ENCODE measurements at places on chromosomes 6 and 20.

DNA sequence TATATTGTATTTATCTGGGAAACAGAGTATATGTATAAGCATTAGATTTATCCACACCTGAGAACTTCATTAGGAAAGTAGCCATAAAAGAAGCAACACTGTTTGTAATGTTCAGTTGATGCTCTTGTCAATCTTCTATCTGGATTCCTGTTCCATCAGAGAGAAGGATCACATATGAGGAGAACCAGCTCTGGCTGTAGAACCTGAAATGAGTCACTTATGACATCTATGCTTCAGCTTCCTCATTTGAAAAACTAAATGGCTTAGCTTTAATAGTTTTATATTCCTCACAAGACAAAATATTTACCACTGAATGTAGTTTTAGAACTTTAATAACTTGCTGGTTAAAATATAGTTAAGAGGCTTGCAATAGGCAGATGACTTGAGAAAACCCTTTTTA is 144.7 kb downstream of the TASP1 start:
- DNase-seq, result no peak

DNA sequence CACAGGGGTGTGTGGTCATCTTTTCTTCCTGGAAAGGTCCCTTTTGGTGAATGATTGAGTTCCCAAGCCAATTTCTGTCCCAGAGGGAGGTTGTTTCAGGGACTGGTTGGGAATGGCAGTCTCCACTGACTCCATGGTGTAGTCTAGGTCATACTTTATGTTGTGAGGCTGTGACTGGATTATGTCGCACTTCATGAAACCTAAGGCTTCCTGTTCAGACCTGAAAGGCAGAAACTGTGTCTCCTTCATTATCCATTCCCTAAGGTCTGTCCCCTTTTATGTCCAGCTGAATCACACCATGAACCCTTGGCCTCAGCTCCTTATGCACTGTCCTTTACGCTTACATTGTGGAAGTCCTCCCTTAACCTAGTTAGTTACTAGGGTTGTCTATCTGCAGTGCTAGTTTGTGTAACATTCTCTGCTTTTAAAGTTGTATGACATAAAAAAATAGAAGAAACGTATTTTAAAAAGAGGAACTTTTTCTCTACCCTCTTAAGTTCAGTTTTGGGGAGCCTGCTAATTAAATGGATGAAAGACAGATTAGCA is 191.3 kb downstream of the JARID2 start:
- no peak for DNase-seq

DNA sequence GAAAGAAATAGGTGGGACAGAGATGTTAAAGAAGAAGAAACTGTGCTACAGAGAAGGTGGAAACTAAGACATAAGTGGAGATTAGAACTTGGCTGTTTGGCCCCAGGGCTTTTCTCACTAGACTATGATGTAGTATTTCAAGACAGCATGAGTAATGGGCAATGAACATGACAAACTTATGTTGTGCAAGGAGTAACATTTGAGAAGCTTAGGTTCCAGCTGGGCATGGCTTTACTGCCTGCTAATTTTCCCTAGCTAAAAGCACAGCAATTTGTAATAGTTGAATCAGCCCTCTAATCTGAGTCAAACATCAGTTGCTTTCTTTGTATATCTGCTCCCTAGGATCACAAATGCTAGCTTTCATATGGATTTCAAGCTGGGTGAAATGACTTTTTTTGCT is 294.3 kb upstream of the BMP2 start:
- DNase-seq, result no peak

DNA sequence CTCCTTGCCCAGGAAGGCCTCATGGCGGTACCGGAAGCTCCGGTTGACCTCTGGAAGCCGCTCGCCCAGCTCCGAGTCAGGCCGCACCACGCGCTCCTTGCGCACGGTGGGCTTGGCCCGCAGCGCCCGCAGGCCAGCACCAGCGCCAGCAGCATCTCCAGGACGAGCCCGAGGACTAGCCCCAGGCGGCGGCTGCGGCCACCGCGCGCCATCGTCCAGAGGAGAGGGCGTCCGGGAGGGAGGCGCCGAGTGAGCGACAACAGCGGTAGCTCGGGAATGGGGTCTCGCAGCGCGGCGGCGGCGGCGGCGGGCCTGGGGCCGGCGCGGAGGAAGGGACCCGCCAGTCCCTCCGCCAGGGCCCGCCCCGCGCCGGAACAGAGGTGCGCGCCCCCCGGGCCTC is 27.6 kb upstream of the CGA start:
- no peak for DNase-seq

DNA sequence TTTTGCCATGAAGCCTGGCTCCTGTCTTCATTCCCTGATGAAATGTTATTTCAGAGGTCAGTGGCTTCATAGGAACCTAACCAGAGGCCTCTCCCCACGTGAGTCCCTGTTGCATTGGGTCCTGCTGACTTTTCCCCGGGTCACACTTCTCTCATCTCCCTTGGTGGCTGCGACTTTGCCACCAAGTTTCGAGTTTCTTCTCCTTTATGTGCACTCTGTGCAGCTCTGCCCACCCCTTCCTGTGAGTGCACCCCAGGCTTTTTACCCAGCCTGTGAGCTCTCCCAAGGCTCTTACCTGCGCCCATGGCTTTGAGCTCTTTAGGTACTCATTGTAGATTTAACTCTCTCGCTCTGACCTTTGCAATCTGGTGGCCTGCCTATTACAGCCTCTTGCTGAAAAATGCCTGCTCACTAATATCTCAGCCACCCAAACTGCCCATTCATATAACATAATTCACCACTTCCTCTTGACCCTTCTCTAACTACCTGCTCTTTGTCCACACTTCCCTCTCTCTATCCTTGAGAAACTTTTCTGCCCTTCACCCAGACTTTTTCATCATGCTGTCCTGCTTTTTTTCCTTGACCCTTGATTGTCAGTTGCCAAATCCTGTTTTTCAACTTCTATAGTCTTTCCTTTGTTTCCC is 105.9 kb downstream of the SASH1 start:
- no peak for DNase-seq

DNA sequence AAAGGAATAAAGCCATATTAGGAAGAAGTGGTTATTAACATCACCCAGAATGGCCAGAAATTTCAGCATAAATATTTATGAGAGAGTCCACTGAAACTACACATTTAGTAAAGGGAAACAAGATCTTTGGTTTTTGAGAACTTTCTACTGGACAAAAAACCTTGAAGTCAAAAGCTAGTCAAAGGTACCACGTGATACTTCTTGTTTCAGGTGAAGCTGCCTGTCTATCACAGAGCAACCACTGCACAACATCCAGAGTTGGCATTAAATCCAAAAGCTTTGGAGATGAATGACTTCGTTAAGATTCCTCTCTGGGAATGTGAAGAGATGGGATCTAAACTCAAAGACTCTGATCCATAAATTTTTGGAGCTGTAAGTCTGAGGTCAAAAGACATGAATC is 137.0 kb downstream of the KCNQ5 start:
- no peak for DNase-seq

DNA sequence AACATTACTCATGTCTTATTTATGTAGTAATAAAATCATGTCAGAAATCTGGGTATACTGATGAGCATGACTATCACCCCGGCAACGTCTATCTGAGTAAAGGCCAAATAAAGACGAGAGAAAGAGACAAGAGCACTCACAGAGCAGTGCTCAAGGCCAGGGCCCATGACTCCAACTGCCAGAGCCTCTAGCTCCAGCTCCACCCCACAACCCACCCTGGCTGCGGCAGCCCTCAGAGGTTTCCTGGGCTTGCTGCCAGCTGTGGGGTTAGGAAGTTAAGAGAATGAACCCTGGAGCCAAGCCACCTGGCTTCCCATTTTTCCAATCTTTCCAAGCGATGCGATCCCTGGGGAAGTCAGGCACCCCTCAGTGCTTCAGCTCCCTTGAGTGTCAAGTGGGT is 92.0 kb upstream of the PAX1 start:
- DNase-seq, result no peak

- no peak for DNase-seq
Measured at GRCh38 chr20:8624046-8624445, 444.8 kb upstream of the PLCB4 start.

GRCh38 chr6:12621754-12622153 is 94.8 kb upstream of the PHACTR1 start:
- no peak for DNase-seq

DNA sequence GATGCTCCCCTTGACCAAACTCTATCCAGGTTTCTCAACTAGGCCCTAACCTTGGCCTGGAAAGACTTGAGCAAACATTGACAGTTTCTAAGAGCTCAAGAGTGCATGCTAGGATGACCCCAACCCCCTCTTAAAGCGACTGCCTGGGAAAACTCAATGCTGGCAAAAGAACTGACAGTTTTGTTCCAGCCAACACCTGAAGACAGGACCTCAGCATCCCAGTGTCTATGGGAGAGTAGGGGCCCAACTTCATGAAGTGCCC is 119.9 kb downstream of the ZMYND8 start:
- DNase-seq, result no peak

DNA sequence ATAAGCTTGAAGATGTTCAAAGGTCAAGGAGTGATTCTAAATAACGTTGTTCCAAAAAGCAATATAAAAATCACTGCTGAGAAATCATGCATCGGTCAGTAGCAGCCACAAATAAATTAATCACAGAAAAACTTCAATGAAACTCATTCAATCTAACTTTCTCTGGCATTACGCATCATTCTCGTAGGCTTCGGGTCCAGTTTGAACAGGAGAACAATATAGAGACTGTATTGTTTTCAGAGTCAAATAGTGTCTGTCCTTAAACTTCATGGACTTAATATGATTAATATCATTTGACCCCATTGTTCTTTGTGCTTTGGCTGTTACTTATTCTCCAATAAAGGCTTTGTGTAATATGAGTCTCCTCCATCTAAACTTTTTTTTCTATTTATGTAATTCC is 200.4 kb downstream of the C6orf118 start:
- no peak for DNase-seq

- DNase-seq, result peak; percentile 95
Measured at GRCh38 chr6:24743265-24743943, 24.4 kb upstream of the C6orf62 start.

DNA sequence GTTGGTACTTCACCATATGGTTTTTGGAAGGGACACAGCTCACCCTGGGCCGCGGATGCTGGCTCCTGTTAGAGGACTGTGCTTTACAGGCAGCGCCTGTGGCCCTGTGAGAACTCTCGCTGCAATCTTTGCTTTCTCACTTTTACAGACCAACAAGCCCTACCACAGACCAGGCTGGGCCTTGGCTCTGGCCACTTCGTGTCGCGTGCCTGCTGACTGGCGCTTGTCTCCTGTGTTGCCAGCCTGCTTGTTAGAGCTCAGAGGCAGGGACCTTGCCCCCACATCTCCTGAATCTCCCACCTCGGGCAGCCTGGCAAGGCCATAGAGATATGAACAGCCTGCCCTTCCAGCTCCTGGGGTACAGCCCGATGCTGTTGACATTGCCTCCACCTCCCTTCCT is 56.1 kb downstream of the SYNJ2 start:
- no peak for DNase-seq

DNA sequence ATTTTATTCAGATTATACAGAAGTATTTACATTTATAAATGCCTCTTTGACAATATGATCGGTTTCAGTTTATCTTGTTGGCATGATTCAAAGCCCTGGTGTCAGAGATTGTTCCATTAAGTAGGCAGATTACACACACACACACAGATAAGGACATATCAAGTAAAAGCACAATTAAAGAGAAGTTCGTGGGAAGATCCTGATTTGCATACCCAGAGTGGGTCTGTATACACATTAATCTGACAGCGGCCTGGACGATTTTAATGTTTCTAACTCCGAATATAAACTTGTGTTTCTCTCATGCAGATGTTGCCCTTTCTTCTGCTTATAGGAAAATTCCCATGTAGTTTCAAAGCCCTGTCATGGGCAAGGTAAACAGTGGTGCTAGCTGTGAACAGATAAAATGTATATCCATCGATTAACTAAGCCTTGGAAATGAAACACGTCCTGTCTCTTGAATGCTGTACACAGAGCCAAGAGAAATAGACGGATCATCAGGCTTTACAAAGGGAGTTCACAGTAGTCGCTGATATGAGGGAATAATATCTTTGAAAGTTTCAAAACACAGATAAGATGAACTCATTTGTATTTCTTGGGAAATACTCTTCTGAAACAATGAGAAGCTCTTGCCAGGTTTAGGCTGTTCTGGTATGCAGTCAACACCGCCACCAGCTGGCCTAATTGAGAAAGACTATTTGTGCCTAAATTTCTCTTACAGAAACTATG is 108.2 kb upstream of the GMDS start:
- DNase-seq, result peak; percentile 77

DNA sequence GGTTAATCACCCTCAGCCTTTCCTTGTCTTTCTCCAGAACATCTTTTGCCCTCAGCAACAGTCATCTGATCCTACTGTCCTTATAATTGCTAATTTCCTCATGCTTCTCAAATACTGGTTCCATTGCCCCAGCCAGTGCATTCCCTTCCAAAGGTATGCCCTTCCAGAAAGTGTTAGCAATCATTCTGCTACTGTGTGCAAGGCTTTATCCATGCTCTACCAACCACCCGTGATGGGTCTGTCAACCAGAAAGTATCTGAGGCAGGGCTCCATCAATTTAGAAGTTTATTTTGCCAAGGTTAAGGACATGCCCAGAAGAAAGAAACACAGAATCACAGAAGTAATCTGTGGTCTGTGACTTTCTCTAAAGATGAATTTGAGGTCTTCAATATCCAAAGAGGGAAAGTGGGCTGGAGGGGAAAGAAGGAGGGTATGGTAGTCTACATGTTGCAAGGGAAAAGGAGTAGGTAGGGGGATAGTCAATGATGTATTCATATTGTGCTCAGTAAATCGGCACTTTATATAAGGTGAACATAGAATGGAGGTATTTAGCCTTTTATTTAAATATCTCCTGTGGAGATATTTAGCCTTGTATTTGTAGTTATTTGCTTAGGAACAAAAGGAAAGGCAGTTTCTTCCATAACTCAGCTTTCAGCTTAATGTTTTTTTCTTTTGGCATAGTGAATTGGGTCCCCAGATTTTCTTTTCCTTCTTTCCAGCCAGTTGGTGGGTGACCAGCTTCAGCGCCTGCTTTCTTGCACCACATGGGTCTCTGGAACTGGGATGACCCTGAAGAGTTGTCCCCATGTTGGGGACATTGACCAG is 35.2 kb upstream of the PAQR8 start:
- no peak for DNase-seq

GRCh38 chr6:139600919-139601475 is 226.5 kb upstream of the CITED2 start:
- DNase-seq, result no peak

DNA sequence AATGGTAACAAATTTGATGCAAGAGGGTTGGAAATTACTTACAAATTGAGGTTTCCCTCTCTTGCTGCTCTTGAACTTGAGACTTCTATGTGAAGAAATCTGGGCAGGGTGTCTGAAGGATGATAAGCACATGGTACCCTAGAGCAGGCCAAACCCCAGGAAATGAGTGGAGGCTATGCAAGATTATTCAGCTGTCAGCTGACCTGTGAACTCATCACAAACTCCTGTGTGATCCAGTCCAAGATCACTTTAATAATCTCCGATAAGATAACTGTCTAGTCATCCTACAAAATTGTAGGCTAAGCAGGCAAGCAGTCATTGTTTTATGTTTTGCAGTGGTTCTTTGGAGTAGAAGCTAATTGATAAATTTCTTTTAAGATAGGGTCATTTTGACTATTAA is 213.1 kb downstream of the BTBD3 start:
- DNase-seq, result no peak

Data from AG10803 (cell line).